Left lobe of liver (tissue), 2 donors: ENCODE measurements at places on chromosomes 5 and 9. TPM values are rescaled to one million over a fixed set of nuclear protein-coding genes. Genes with fewer than 3 reads are reported as not detected.

PNPLA7 gene
- 17.7 TPM for total RNA-seq

OR1N1 gene
- total RNA-seq = not detected

STPG3 gene
- total RNA-seq = not detected

SNCAIP gene
- total RNA-seq = 0.23 TPM

NTRK2 gene
- 0.38 TPM for total RNA-seq

ANKRD20A1 gene
- total RNA-seq = 0.48 TPM

CCL28 gene
- total RNA-seq = 2.3 TPM

BSPRY gene
- 0.33 TPM for total RNA-seq

ZNG1F gene
- 2.0 TPM for total RNA-seq

DOLK gene
- 7.5 TPM for total RNA-seq

IFNE gene
- total RNA-seq = not detected

SIT1 gene
- total RNA-seq = 0.23 TPM

TMEM215 gene
- total RNA-seq = not detected

CLINT1 gene
- 45.6 TPM for total RNA-seq

CER1 gene
- not detected for total RNA-seq

ZSWIM6 gene
- 2.9 TPM for total RNA-seq
